ENCODE measurements at places on chromosomes 11 and 22.

GRCh38 chr22:24105631-24106030 is 75.7 kb upstream of the SUSD2 start:
- no peak for DNase-seq

GRCh38 chr22:29150701-29151100 is 55.0 kb upstream of the EMID1 start:
- no peak for DNase-seq

- no peak for DNase-seq
Measured at GRCh38 chr22:29854432-29854831, 16.4 kb upstream of the ASCC2 start.

- DNase-seq, result no peak
Measured at GRCh38 chr11:79028225-79028624, 412.6 kb downstream of the TENM4 start.

DNA sequence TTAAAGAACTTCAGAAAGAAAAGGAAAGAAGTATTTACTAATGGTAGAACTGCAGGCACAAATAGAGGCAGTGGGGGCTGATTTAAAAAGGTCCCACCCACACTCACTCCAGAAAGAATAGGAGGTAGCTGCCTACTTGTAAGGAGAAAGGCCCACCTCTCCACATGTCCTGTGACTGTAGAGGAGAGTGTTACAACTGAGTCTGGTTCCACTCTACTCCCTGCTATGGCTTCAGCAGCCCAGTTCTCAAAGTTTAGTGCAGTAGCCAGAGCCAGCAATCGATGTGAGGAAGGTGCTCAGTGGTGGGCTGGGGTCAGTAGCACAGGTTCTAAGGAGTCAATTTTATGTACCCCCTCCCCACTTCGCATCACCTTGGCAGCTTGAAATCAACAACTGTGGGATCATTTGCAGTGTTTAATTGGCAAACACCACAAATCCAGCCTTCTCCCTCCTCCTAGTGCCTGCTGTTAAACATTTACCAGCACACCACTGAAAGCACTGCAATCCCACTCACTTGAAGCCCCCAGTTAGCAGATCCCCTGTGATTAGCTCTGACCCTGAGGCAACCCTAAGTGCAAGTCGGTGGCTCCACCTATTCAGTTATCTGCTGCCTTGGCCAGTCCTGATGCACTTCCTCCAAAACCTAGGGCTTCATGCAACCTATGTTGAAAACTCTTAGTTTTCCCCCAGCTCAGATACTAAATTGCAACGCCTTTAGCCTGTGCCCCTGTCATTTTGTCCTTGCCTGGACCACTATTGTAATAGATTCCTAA is 146.6 kb downstream of the BBOX1 start:
- DNase-seq, result no peak

DNA sequence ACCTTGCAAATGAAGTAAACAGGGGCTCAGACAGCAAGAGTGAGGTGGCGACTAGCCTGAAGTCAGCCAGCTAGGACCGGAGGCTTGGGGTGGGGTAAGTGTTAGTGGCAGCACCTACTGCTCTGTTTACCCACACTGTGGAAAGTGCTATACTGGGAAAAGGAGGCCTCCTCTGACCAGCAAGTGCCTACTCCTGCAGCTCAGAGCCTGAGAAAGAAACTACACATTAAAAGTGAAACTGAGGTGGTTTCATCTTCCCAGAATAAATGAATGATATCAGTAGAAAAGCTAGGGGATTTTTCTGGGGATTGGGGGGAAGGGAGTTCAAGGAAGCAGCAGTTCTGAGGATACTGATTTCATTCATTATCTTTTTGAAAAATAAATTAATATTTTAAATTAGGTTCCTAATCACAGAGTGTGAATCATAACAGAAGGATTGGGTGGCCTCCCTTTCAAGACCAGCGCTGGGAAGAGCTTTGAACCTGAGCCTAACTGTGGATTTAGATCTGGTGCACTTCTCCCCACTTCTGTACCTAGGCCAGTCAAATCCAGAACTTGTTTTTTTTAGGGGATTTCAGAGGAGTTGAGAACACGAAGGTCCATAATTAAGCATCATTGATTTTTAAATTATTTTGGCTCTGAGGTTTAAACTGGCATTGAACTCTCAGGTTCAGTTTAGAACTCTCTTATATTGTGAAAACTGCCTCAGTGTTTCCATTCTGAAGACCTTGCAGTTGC is 48.1 kb upstream of the GRAMD1B start:
- no peak for DNase-seq

GRCh38 chr22:30044369-30044768 is 35.9 kb upstream of the HORMAD2 start:
- DNase-seq, result peak; percentile 44

DNA sequence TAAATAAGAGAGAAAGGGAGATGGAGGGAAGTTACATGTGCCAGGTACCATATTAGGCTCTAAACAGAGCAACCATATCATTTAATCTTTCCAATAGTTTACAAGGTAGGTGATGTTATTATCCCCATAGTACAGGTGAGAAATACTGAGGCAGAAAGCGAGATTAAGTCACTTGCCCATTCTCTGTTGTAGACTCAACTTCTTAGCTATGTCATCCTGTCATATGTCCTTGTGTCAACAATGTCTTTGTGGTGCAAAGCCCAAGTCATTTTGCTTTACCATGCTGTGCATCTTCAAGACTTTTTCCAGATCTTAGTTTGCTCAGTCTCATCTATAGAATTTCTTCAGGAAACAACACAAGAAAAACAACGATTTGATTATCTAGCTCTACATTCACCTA is 205.0 kb upstream of the E2F8 start:
- DNase-seq, result no peak

- no peak for DNase-seq
Measured at GRCh38 chr11:75174781-75175370, 24.0 kb downstream of the SLCO2B1 start.

GRCh38 chr11:117931331-117931950 is 2.2 kb upstream of the TMPRSS13 start:
- DNase-seq, result no peak

DNA sequence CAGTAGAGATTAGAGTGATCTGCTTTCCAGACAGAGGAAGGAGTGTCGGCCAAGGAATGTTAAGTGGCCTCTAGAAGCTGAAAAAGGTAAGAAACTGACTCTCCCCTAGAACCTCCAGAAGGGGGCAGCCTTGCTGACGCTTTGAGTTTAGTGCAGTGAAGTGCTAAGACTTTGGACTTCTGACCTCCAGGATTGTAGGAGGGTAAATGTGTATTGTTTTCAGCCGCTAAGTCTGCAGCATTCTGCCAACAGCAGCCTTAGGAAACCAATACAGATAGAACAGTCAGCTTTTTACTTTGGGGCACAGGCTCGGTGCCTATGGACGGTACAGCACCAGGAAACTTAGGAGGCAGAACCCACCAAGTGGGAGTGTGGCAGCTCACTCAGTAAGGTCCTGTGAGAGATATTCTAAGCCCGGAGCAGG is 3.6 kb upstream of the TBC1D22A start:
- no peak for DNase-seq

- no peak for DNase-seq
Measured at GRCh38 chr11:95157824-95158223, 68.2 kb downstream of the ENDOD1 start.

DNA sequence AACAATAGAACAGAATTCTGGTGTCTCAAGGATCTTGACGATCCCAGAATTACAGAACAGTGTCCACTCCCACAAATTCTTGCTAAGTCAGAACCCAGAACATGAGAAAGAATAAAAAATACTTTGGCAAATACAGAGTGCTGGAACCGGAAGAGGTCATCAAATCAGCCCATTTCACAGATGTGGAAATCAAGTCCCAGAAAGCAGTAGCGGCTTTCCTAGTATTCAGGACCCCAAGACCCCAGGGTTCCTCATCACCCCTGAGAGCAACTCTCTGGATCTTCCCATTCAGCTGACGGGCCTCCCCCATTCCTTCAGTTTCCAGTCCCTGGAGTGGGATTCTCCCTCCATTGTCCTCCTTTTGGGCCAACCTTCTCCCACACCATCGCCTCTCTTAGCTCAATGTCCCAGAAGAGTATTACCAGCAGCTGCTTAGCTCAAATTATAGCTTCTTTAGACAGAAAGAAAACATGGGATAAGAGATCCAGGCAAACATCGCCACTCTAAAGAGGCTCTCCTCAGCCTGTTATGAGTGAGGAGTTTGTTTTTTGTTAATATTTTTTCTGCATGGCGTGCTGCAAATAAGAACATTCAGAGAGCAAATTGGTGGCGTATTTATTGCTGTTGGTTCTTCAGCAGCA is 268.3 kb downstream of the MN1 start:
- DNase-seq, result no peak

- DNase-seq, result no peak
Measured at GRCh38 chr11:122023614-122024250, 92.3 kb downstream of the BLID start.

GRCh38 chr11:32658639-32659406 is 75.2 kb downstream of the EIF3M start:
- no peak for DNase-seq

DNA sequence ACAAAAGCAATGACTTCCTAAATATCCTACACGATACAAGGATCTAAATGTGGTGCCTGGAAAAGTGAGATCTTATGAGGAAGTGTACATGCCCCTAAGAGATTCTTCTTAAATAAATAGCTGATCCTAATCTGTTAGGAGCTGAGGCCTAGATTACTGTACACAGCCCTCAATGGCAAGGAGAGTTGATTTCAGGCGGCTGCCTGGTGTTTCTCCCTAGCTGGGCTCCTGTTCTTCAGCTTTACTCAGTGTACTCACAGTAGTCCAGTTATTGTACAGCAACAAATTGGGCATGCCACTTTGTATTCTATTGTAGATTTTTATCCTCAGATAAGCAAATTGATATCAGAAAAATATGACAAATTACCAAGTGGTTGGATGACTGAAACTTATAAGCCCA is 358.2 kb upstream of the PDGFD start:
- DNase-seq, result no peak

DNA sequence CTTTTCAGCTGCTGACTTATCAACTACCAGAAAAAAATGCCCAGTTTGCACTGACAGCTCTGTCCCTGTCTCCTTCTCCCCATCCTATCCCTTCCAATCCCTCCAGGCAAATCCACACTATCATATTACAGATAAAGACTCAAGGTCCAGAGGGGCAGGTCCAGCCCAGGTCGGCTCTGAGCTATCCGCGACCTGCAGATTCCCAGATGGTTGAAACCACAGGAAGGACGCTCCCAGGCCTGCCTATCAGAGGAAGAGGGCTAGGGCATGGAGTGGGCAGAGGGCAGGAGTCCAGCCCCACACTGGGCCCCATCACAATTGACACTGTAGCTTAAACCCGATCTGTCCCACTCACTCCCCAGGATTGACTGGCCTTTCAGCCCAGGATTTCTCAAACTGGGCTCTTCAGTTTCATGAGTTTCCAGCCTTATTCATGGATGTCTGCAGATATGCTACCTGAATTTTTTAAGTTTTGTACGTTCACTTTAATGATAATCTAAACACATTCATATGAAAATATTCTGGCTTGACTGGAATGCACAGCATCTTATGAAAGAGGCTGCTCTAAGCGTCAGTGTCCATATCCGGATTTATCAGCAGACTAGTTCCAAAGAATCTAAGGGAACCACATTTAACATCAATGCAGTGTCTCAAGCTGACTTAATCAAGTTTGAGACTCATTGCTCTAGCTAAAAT is 16.4 kb upstream of the FCHSD2 start:
- no peak for DNase-seq

DNA sequence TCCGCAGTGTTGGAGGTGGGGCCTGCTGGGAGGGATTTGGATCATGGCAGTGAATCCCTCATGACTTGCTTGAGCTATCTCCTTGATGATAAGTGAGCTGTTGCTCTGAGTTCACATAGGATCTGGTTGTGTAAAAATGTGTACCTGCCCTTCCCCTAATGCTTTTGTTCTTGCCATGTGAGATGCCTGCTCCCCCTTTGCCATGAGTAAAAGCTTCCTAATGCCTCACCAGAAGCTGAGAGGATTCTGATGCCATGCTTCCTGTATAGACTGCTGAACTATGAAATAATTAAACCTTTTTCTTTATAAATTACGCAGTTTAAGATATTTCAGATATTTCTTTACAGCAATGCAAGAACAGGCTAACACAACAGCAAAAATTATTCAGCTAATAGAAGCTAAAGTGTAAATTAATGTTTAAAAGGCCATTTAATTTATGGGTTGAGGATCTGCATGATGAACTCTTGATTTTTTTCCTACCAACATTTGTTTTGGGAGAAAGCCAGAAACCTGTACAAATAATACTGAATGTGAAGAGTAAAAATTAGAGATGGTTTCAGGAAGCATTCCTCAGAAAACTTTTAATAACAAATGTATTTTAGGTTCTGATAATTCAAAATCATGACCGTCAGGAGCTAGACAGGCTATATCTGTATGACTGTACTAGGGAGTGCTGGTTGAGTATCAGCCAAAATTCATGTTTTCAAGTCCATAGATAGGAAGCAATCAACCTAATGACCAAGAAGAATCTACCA is 177.5 kb upstream of the GRIA4 start:
- DNase-seq, result no peak

GRCh38 chr11:112822478-112823274 is 138.5 kb upstream of the NCAM1 start:
- DNase-seq, result no peak

DNA sequence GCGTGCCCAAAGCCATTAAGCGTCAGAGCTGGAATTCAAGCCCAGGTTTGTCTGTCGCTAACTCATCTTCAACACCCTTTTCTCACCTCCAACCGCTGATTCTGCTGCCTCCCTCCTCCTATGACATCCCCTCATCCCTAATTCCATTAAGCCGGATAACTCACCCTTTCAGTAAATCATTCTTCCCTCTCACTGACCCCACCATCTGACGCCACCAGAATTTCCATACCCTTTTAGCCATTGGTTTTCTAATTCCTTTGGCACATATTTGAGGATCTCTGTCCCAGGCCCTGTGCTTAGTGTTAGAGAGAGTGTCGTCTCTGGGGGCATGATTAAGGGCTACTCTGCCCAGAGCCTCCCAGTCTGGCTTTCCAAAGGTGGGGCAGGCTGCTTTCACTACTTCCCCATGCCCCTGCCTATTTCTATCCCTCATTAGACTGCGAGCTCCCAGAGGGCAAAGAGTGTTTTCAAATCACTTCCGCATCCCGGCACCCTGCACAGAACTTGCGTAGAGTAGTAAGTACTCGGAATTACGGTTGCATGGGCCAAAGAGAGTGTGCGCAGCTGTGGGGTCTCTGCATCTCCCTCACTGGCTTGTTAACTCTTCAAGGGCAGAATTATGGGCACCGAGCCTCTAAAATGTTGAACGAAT is 3.9 kb downstream of the KLHL35 start:
- no peak for DNase-seq

DNA sequence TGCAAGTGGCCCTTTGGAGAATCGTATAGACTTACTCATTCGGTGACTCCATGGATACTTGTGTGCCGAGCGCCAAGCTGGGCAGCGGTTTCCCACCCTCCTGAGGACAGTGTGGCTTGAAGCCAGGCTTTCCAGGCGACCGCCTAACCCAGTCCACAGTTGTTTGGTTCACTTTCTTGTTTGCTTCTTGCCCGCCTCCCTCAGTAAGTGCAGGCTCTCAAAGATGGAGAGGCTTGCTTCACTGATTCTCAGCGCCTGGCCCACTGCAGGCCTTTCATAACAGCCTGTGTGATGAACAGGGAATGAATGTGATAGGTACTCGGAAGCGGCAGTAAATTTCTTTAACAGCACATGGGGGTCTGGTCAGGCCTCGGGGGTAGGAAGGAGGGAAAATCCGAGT is 11.2 kb upstream of the MDK start:
- no peak for DNase-seq

Data from H54 (cell line).